ENCODE measurements at places on chromosomes 7 and 10.

DNA sequence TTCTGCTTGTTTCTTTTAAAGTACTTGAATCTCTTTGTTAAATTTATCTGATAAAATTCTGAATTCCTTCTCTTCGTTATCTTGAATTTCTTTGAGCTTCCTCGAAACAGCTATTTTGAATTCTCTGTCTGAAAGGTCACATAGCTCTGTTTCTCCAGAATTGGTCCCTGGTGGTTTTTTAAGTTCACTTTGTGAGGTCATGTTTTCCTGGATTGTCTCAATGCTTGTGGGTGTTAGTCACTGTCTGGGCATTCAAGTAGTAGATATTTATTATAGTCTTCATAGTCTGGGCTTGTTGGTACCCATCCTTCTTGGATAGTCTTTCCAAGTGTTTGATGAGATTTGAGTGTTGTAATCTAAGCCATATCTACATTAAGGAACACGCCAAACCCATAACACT lies 1060.6 kb downstream of the LRMDA start:
- peak; percentile 57 for DNase-seq

DNA sequence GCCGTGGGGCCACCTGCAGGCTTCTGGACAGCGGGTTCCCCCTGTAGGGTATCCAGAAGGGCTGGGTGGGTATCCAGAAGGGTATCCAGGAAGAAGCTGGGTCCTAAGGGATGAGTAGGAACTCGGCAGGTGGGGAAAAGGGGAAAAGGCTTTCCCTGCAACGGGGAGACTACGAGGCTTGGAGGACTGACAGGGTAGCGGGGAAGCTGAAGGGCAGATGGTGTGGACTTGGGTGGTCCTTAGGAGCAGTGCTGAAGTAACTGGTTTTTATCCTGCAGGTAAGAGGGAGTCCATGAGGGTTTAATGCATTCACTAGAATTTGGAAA lies 525 bp downstream of the UBE2D4 start:
- no peak for DNase-seq

DNA sequence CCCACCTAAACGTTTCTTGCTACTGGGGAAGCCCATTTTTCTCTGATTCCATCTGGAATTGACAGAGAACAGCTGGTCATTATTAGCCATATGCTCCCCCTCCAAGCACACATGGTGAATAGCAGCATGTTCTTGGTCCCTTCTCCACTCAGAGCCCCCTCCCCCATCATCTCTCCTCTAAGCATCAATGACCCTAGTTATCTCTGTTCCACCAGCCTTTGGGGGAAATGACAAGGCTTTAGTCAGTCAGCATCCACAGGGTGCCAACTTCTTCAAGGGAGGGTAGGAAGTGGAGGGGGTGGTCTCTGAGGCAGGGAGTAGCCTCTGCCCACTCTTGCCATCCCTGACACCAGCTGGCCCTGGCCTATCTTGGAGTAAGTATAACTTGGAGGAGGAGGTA lies 163.1 kb downstream of the UBE2H start:
- no peak for DNase-seq

DNA sequence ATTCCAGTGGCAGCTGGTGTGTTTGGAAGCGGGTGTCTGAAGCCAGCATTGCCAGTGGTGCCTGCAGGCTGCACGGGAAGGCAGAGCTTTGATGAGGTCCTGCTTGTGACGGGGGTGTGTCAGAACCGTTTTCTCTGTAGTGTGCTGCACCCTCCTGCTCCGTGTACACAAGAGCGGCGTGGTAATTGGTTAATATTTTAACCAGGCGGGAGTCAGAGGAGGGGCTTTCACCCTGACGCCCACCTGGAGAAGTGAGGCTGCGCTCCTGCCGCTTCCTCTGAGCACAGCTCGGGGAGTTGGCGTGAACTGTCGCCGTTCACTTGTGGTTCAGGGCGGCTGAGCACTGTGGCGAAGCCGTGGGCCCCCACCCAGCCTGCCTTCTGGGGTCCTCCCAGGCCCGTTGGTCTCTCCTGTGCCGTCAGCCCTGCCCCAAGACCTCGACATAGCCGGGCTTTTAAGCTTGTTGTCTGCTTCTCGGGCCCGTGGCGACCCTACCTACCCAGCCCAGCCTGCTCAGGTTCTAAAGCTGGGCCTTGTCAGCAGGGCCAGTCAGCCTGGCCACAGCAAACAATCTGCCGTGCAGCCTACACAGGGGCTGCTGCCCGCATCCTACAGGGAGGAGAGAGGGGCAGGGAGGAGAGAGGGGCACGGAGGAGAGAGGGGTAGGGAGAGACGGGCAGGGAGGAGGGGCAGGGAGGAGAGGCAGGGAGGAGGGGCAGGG lies 11.6 kb downstream of the NKX6-2 start:
- peak; percentile 6 for DNase-seq

DNA sequence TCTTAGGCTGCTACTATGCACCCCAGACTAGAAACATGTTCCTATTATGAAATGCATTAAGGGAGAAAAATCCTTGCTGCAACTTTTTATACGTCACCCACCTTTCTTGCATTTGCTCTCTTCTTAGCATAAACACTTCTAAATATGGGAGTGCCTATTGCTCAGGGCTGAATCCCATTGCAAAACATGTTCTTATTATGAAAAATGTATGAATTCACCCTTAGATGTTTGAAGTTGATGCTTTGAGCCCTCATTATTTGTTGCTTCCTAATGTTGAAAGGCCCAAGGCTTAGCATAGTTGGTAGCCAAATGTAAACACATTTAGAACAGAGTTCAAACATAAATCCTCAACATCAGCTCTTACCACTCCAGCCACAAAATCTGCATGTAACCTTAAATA lies 52.8 kb downstream of the BMPER start:
- no peak for DNase-seq

DNA sequence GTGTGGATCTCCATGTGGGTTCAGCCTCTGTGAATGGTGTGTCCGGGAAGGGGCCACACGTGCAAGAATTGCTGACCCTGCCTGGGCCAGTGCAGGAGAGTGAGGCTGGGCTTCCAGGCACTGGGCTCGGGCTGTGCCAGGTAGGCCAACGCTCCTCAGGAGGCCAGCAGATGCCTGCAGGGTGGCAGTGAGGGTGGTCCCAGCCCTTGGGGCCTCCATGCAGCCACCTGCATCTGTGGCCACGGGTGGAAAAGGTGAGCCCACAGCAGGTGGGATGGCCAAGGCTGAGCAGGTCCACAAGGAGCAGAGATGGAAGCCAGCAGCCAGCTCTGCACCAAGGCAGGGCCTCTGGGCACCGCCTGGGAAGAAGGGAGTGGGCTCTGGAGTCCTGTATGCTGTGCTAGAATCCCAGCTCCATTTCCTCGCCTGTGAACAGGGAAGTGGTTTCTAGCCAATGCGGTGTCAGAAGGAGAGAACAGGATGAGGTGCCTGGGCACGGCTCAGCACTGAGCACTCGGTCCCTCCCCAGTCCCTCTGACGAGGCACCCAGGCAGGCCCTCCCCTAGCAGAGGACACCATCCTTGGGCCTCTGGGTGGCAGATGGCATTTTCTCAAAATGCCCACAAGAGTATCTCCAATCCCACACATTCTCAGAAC lies 31.1 kb upstream of the RET start:
- no peak for DNase-seq

- no peak for DNase-seq
These were observed 291.6 kb upstream of the KIAA1217 start for GRCh38 chr10:23917251-23917840.

GRCh38 chr7:12281038-12281437 lies 69.9 kb downstream of the TMEM106B start:
- DNase-seq = no peak

DNA sequence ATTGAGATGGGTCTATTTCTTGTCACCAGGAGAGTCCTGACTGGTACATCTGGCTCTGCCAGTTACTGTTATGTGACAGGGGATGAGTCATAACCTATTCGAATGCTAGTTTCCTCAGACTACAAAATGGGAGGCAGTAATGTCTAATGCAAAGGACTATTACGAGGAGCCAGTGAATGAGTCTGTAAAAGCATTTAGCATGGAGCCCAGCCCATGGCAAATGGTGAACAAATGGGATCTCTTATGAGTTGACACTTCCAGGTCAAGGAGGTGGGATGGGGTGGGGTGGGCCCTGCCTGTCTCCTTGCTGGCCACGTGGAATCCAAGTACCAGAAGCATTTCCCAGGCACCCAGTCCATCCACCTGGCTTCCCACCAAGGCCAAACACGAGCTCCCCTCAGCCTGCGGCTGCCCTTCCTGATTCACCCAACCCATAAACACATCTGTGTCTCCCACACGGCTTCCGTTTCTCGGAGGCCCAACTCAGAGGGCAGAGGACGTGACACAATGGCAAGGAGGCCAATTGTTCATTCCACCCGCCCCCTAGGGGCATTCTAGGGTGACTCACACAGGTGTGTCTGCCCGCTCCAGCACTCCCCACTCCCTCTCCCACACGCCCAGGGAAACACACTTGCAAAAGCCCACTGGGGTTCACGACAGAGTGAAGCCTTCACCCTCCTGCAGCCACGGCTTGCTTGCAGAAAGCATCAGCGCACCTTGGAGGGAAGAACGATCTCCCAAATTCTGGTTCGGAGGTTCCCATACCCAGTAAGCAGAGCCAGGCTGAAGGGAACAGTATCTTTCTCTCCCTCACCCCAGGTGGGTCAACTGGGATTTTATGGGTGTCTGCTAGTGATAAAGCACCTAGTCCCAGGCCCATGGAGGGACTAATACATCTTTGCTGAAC lies 109.8 kb downstream of the SH3PXD2A start:
- no peak for DNase-seq

GRCh38 chr7:110372685-110373084 lies 718.2 kb upstream of the LRRN3 start:
- no peak for DNase-seq

DNA sequence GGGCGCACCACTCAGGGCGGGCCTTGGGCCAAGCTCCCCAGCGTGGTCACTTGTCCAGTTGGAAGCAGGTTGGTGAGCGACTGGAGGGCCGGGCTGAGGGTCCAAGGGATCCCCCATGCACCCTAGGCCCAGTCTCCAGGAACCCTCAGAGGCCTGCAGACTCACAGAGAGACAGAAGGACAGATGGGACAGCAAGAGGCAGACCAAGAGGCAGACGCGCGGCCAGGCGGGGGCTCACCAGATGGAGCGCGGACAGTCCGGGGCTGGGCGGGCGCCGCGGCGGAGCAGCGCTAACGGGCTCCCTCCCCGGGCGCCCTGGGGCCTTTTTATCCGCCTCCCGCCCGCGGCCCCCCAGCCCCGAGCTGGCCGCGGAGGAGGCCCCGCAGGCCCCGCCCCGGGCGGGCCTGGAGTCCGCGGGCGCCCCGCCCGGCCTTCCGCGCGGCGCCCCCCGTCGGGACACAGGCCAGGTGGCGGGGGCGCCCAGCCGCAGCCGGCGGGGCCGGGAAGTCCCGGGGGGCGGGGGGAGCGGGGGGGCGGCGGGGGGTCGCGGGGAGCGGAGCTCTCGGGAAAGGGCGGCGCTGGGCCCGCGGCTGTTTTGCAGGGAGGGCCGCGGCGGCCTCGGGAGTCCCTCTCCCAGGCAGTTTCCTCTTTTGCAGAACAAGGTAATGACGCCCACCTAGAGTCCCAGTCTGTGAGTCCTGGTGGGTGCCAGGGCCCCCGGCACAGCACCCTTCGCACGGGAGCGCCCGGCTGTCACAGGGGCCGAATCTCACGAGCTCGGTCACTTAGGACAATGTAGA lies at the start of gene LOXL4:
Gene LOXL4, minus strand, starts transcription at position 301 of the 800 bp plus-strand sequence. CDS start 5,175 bp downstream, outside the sequence.
- no peak for DNase-seq

GRCh38 chr10:28410420-28411135 lies 107.7 kb upstream of the MPP7 start:
- DNase-seq = no peak

GRCh38 chr7:135731-136645 lies 56.4 kb upstream of the FAM20C start:
- DNase-seq = no peak

- DNase-seq = no peak
These were observed 6.3 kb upstream of the GSTK1 start for GRCh38 chr7:143256932-143257331.
